ENCODE measurements at places on chromosomes 6 and 20. TPM values are rescaled to one million over a fixed set of nuclear protein-coding genes. Genes with fewer than 3 reads are reported as not detected.

Gene INSM1
- total RNA-seq: 0.21 TPM

DNA sequence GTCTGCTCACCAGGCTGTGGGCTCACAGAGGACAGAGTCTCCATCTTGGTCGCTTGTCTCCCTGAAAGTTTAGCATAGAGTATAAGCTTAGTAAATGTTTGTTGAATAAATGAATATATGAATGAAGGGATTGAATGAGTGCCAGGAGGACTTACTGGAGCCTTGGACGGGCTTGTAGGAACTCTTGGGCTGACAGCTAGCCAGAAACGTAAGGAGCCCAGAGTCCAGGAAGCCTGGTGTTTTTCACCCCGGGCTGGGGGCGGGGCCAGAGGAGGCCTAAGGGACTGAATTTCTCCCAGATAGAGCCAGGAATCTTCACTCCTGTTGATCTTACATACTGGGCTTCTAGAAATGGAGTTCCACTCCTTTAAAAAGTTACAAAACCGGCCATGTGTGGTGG is 68.5 kb upstream of the SRSF6 start:
- no peak for DNase-seq

- no peak for DNase-seq
Measured at GRCh38 chr6:80988892-80989291, 763.6 kb downstream of the TENT5A start.

DNA sequence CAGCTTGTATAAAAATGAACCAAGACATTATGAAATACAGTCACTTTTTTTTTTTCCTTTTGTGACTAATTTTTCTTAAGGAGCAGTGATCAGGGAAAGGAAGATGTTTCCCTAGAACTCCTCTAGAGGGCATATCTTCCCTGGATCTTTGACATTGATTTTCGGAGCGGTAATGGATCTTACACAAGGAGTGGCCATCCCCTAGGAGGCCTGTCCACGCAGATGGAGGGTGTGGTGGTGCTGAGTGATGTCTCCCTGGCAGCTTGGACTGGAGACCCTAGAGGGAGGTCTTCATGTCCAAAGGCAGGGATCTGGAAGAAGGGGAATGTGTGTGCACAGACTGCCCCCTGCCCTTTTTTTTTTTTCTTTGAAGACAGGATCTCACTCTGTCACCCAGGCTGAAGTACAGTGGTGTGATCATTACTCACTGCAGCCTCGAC is 7.0 kb upstream of the KIFC1 start:
- DNase-seq: peak; percentile 68

DNA sequence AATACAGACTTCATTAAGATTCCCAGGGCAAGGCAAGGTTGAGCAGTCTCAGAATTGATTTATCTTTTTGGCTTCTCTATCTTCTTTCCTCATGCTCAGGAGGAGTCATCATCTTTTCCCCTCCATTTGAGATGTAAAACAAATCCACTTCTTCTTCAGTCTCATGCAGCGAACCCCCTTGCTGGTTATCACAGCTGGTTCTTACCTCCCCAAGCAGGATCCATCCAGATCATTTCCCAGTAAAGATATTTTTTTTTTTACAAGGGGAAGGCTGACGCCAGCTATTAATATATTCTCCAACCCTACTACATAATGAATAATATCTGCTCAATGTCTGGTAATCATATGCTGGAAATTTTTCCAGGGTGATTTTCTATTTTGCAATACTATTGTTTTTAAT is 508.9 kb upstream of the NOX3 start:
- no peak for DNase-seq

Gene C6orf52
- 4.1 TPM for total RNA-seq
